ENCODE measurements at places on chromosomes 1 and 21. TPM values are rescaled to one million over a fixed set of nuclear protein-coding genes. Genes with fewer than 3 reads are reported as not detected.

ADORA1 gene
- total RNA-seq = 5.0 TPM

ANKRD65 gene
- under 0.01 TPM for total RNA-seq

CDC73 gene
- 32.0 TPM for total RNA-seq

IGSF21 gene
- not detected for total RNA-seq

MROH7 gene
- not detected for total RNA-seq

PCSK9 gene
- total RNA-seq = 0.14 TPM

HSF2BP gene
- 4.4 TPM for total RNA-seq

UBL4B gene
- total RNA-seq = not detected

COL11A1 gene
- 17.5 TPM for total RNA-seq

ACKR1 gene
- not detected for total RNA-seq

PDE4B gene
- 72.3 TPM for total RNA-seq

RPE65 gene
- total RNA-seq = not detected

DIO1 gene
- not detected for total RNA-seq

C1orf185 gene
- not detected for total RNA-seq

OR10Z1 gene
- not detected for total RNA-seq

KLF17 gene
- total RNA-seq = under 0.01 TPM

SPATC1L gene
- total RNA-seq = 5.3 TPM

LRP8 gene
- total RNA-seq = 55.1 TPM

TM2D1 gene
- 41.8 TPM for total RNA-seq

WNT4 gene
- total RNA-seq = 0.14 TPM

FMOD gene
- total RNA-seq = 0.29 TPM

IFFO2 gene
- total RNA-seq = 48.8 TPM

NFASC gene
- under 0.01 TPM for total RNA-seq

Measured in placental pericyte (primary cell).